ENCODE measurements at places on chromosomes 6 and 20.

DNA sequence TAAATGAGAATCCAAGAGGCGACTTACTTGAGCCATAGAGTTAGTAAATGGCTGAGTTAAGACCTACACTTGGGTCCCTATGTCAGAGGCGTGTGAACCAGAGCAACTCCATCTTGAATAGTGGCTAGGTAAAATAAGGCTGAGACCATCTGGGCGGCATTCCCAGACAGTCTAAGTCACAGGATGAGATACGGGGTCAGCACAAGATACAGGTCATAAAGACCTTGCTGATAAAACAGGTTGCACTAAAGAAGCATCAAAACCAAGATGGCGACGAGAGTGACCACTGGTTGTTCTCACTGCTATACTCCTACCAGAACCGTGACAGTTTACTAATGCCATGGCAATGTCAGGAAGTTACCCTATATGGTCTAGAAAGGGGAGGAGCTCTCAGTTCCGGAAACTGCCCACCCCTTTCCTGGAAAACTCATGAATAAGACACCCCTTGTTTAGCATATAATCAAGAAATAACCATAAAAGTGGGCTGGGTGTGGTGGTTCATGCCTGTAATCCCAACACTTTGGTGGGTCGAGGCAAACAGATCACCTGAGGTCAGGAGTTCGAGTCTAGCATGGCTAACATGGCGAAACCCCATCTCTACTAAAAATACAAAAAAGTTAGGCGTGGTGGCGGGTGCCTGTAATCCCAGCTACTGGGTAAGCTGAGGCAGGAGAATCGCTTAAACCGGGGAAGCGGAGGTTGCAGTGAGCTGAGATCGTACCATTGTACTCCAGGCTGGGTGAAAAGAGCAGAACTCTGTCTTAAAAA, 43.9 kb upstream of the EEF1A1 start:
- no peak for DNase-seq

DNA sequence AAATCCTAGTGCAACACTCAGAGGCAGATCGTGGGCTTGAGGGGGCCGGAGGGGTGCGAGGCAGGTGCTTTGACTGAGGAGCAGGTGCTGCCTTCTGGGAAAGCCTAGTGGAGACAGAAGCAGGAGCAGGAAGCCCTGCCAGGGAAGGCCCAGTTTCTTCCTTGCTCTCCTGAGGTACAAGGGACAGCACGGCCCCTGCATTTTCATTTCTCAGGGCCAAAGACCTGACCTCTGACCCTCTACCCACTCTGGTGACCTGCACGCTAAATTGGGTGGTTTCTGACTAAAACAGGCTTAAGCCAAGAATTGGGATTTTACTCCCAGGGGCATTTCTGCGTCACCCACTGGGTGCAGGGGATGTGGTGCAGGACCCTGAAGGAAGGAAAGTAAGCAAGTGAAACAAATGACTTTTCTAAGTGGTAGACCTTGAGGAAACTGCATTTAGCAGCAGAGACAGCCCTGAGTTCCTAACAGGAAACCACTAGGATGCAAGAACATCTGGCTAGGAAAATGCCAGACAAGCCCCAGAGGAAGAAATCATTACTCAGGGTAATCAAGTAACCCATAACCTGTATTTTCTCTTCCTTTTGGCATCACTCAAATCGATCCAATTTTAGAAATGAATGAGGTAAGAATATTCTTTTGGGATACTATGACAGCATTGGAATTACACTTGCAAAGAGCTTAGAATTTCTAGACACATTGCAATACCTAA, 141.7 kb downstream of the CD164 start:
- no peak for DNase-seq

DNA sequence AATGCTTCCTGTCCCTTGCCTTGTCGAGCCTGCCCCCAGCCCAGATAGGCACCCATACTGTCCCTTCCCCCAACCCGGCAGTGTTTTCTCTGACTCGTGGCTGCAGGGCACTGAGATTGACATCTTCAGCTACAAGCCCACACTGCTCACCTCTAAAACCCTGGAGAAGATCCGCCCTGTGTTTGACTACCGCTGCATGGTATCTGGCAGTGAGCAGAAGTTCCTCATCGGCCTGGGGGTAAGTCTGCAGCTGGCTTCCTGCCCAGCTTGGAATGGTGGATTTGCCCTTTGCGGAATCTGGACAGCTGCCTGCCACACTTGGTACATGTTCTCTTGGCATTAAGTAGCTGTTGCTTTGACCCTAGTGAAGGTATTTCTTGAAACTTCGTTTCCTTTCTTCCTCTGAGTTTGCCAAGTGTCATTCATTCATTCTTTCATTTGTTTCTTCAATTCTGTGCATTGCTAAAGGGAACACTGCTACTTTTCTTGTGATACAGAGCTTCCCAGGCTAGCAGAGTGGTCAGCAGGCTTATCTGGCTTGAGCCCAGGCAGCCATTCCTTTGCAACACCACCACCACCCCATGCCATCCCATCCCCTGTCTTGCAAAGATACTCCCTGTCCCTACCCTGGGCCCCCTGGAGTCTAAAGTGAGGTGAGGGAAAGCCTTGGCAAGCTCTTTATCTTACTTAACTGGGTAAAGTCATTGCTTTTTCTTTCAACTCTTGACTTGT, 26.2 kb downstream of the CCDC167 start:
- DNase-seq: no peak

- DNase-seq: no peak
Measured at GRCh38 chr6:168721571-168721970, 280.6 kb downstream of the SMOC2 start.

GRCh38 chr6:130849594-130849993, 22.4 kb downstream of the SMLR1 start:
- DNase-seq: no peak

- no peak for DNase-seq
Measured at GRCh38 chr6:3296078-3296477, 37.3 kb downstream of the PSMG4 start.

DNA sequence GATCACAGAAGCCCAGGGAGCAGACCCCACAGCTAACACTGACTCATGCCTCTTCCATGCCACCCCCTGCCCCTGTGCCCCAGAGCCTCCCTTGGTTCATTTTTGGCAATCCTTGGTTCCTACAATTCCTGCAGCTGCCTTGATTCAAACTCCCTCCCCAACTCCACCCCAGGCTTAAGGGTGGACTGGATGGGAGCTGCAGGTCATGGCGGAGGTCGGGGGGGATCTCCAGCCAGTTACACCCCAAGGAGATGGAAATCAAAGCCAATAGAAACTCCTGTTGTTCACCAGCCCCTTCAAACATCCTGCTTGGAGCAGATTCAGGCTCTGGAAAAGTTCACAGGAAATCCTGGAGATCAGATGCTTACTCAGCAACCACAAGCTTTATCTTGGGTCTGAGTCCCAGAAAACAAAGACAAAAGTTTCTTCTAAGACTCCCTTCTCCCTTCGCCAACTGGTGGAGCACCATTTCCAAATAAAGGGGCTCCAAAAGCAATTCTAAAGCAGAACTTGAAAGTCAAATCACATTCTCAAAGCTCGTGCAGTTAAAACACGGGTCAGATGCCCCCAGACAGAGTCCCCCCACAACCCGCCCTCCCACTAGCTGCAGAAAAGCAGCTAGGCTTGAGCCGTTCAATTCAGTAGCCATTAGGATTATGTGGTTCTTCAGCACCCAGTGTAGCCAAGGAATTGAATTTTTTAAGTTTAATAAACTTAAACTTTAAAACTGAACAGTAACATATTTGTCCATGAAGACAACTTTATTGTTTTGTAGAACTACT, 149.5 kb downstream of the ANKRD60 start:
- no peak for DNase-seq

- no peak for DNase-seq
Measured at GRCh38 chr6:63504777-63505384, 67.4 kb upstream of the LOC128125822 start.

GRCh38 chr20:50129662-50130355, 16.9 kb upstream of the UBE2V1 start:
- DNase-seq: no peak

DNA sequence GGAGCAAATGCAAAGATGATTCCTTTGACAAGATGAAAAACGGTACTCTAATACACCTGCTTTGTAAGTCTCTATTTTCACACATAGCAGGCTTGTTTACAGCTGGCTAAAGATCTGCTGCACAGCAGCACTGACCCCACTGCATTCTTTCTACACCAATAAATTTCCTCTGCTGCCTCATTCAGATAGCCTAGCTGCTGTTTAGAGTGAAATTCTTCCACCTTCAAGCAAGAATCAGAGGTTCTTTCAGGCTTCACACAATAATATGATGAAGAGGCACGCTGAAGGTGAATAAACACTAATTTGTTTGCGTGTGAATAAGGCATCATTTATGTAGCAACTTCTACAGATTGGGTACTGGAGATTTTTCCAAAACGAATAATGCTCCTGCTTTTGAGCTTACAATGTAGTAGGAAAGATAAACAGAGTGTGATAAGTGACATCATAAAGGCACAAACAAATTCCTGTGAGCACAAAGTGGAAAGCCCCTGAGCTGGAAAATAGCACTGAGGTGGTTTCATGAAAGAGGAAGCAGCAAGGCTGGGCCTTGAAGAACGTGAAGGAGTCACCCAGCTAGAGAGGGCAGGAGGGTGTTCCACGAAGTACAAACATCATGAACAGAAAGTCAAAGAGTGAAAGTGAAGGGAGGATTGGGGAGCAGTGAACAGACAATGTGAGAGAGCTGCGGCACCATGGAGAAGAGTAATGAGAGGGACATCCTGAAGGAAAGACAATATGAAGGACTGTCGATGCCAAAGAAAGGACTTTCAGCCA, 543.4 kb downstream of the CD83 start:
- DNase-seq: peak; percentile 82

GRCh38 chr6:10084111-10084986, 330.5 kb downstream of the TFAP2A start:
- no peak for DNase-seq

DNA sequence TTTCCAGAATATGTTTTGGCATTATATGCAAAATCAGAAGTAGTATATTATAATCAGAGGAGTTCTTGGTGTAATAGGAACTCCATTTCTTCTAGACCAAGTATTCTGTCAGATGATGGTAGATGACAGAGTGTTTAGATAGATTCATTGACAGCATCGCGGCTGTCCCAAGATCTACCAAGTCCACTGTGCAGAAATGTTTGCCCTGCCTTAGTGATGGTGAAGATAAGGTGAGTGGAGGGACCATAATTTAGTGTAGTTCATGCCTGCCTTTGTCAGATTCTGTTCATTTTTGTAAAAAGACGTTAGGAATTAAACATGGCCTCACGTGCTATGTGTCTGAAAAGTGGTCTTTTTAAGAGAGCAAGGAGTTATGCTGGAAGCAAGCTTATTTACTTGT, 270.1 kb downstream of the ARID1B start:
- DNase-seq: no peak

GRCh38 chr6:353642-354614, 37.6 kb upstream of the IRF4 start:
- DNase-seq: no peak

DNA sequence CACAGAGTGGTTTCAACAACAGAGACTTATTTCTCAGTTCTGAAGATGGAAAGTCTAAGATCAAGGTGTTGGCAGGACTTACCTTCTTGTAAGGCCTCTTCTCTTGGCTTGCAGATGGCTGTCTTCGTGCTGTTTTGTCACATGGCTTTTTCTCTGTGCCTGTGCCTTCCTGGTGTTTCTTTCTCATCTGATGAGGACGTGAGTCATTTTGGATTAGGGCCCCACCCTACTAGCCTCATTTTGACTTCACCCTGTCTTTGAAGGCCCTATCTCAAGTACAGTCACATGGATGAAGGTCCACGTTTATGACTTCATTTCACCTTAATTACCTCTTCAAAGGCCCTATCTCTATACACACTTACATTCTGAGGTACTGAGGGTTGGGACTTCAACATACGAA, 41.4 kb upstream of the LAMA2 start:
- DNase-seq: no peak

DNA sequence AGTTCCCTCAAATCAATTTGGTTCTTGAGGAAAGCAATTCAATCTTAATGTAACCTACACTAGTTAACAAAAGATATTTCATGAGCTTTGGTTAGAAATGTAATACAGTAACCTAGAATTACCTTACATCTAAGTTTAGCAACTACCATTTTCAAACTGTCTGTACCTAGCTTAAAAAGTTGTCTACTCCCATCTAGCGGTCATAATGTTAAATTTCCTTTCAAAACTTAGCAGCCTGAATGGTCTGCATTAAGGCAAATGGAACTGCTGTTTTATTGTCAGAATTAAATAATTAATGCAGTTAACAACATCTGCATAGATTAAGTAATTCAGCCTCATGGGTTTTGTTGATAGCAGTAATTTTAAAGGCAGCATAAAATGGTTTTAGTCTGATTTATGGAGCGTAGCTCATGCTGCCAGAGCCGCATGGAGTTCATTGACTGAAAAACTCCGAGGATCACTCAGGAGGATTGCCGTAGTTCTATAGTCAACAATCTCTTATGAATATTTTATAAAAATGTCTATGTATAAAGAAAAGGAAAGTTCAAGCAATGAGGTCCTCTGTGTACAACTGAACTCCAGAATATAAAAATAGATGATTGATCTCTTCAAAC, 485.4 kb upstream of the MANEA start:
- no peak for DNase-seq
